Stimulated activated CD8-positive, alpha-beta memory T cell treated with anti-CD3 and anti-CD28 coated beads, Interleukin-4, amount 100 ng/mL, for 24 hours (primary cell): ENCODE measurements at places on chromosomes 11 and 22.

GRCh38 chr11:34754171-34754823 is 133.4 kb downstream of the EHF start:
- DNase-seq = no peak

DNA sequence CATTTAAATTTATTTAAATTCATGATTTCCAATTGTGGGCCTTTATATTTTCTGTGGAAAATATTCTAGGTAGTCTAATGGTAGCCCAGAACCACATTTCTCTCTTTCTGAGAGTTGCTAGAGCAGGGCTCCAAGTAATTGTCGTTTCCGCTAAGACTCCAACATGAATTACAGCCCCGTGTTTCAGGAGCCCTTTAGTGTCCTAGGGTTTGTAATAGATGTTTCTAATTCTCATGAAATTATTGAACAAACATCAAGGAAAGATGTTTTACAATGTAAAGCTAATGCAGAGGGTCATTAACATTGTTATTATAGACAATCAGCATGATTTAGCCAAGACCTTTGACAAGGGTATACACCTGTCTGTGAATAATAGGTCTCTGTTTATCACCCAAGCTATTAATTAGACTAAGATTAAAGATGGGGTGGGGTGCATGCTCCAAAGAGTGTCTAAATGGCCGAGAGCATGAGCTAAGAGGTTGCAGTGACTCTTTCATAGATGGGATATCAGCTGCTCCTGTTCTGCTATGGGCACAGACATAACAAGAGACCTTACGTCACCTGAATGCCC is 81.8 kb upstream of the NTM start:
- DNase-seq = no peak

DNA sequence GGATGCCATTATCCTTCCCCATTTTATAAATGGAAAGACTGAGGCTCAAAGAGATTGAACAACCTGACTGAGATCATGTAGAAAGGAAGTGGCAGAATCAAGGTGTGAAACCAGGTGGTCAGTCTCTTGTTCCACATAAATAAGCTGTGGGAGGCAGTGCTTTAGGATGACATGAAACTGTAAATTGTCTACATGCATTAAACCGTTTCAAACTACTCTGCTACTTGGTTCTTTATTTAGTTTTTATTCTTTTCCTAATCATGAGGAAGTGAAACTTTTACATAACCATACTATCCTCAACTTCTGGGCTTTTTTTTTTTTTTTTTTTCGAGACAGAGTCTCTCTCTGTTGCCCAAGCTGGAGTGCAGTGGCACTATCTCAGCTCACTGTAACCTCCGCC is 34.9 kb downstream of the CADM1 start:
- DNase-seq = no peak

GRCh38 chr11:111700162-111700561 is 66.0 kb downstream of the PPP2R1B start:
- no peak for DNase-seq

GRCh38 chr11:109697140-109697843 is 275.3 kb downstream of the C11orf87 start:
- DNase-seq = no peak
